ENCODE measurements at places on chromosomes 3 and 15.

GRCh38 chr15:84970843-84971242, 10.8 kb upstream of the PDE8A start:
- DNase-seq, result no peak

GRCh38 chr3:52872245-52872644, 25.1 kb downstream of the STIMATE start:
- no peak for DNase-seq

DNA sequence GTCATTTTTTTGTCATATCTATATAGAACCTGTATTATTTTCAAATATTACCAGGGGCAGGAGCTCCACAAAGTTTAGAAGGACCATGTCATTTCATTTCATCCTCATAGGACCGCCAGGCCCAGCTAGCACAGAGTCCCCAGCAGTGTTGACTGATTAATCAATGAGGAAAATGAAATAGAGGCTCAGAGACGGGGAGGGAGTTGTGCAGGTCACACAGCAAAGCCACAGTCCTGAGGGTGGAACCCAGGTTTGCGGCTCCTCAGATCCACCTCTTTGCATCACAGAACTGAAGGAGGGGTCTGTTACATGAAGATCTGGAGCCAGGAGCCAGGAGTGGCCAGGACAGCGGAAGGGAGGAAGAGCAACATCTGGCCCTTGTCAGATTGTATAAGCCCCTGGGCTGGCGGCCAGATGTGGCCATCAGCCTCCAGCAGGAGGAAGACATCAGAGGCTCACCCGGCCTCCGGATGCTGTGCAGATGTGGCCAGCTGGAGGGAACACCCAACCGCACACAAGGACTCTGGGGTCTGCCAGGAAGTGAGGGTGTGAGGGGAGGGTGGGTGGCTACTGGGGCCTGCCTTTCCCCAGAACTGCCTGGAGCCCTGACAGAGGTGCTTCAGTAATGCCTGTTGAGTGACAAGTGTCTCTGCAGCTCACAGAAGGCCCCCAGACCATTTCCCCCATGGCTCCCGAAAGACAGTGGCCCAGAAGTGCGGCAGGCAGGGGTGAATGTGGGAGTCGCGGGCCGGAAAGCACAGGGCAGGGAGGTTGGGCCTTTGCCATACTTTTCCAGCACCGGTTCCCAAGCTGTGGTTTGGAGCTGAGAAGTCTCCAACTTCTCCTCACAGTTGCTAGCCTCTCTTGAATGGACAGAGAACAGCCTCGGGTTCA, 21.3 kb downstream of the EFCC1 start:
- DNase-seq, result no peak

GRCh38 chr3:44993471-44994205, 17.6 kb downstream of the EXOSC7 start:
- no peak for DNase-seq

DNA sequence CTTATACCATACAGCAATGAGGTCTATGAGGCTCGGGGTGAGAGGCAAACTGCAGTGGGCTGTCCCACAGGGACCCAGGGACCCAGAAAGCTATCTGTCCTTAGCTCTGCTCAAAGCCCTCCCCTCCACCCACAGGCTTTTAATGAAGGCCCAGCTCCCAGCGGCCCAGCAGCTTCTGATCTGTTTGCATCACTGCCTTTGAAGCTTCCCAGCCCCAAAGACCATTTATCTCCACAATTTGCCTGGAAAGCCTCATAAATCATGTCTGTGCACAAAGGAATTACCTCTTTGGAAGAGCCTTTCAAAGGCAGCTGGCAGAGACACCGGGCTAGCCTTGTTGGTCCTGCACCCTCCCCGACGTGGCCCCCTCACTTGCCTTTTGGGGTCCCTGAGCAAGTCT, 123.9 kb downstream of the RAB11A start:
- DNase-seq, result no peak

GRCh38 chr3:184683234-184683633, 28.6 kb downstream of the MAGEF1 start:
- no peak for DNase-seq

DNA sequence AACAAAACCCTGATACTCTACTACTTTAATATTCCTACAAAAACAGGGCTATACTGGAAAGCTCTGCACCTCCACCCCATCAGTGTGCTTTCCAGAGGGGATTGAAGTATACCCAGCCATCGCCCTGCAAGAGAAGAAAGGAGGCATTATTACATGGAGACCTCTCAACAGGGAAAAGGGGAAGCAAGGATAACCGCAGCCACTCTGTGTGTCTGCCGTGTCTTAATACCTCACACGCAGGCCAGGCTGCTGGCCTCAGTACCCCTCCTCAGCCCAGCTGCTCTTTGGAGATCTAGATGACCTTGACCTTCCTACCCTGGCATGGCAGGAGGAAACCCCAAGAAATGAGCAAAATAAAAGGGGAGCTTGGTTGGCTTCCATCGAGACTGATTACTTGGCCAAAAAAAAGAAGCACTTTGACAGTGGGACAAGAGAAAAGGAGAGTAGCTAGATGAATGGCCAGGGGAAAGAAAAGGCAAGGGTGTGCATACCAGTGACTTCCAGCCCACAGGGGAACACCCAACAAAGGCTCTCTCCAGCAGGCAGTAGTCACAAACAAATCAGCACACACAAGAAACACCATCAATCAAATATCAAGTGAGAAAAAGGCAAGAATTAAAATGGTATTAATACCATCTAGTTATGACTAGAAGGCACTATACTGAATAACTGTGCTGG, 129.4 kb downstream of the STT3B start:
- no peak for DNase-seq
